ENCODE measurements at places on chromosomes 11 and 22. TPM values are rescaled to one million over a fixed set of nuclear protein-coding genes. Genes with fewer than 3 reads are reported as not detected.

DNA sequence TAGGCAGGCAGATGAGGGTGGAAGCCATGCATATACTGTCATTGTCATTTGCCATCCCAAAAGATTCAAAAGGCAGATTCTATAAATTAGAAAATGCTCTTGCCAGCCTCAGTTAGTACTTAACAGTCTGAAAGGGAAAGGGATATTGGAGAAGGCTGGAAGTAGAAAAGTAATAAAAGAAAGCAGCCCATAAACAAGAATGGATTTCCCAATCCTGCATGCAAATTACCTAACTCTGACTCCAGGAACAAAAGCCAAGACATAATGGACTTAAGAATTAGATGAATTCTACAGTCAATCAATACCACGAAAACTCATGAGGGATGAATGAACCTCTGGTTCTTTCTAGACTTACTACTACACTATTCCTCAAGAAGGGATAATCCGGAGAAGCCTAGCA is 5.9 kb downstream of the PAK1 start:
- no peak for DNase-seq

Gene MRPL23
- 73.0 TPM for total RNA-seq

GRCh38 chr22:27185099-27185709 is 527.8 kb downstream of the MIAT start:
- DNase-seq, result no peak

- DNase-seq, result no peak
Measured at GRCh38 chr11:113664069-113664980, 41.8 kb downstream of the TMPRSS5 start.

- no peak for DNase-seq
Measured at GRCh38 chr11:106681435-106681834, 336.8 kb downstream of the GUCY1A2 start.

DNA sequence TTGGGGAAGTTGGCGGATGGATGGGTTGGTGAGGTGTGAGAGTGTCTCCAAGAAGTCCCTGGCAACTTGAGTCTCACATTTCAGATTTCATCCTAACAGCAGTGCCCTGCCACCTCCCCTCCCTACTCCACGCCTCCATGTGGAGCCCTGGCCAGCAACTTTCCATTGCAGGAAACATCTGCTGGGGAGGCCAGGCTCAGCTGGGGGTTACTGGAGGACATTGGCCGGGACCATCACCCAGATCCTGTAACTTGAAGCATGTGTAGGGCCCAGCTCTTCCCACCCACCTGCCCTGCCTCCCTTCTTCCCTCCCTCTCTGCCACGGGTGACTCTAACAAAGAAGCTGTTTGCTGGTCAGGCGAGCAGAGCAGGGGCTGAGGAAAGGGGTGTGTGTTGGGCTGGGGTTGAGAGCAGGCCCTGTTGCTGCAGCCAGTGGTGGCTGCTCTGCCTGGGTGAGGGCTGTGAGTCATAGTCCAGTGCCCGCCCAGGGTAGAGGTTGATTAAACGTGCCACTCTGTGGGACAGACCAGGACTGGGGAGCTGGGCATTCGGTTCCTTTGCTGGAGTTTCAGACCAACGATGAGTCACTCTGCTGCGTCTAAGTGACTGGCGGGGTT is 64.0 kb downstream of the SCN3B start:
- no peak for DNase-seq

- no peak for DNase-seq
Measured at GRCh38 chr11:102850973-102851745, 7.8 kb upstream of the MMP3 start.

Gene LYVE1
- total RNA-seq, result 0.32 TPM

DNA sequence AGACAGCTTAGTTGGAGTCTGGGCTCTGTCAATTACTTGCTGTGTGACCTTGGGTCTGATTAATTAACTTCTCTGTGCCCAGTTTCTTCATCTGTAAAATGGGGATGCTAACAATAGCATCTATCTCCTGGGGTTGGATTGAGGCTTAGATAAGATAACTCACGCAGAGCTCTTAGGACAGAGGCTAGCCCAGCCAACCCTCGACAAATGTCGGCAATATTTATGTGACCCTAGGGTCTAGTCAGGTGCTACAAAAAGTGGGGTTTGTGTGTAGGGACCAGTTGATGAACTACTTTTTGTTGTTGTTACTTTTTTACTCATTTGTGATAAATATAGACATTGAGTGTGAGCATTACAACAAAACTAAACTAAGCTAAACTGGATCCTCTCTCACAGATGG is 22.4 kb downstream of the SYT13 start:
- no peak for DNase-seq

Gene VSIG10L2
- not detected for total RNA-seq

Gene OR51E2
- total RNA-seq, result not detected

Gene EXPH5
- 9.2 TPM for total RNA-seq

GRCh38 chr11:19924311-19924710 is 211.7 kb downstream of the NAV2 start:
- DNase-seq, result no peak

- DNase-seq, result no peak
Measured at GRCh38 chr11:12269104-12269441, 108.3 kb upstream of the PARVA start.

Gene SCGB2A2
- not detected for total RNA-seq

Gene MMP3
- not detected for total RNA-seq

- no peak for DNase-seq
Measured at GRCh38 chr11:87849216-87849615, 326.0 kb downstream of the RAB38 start.

- no peak for DNase-seq
Measured at GRCh38 chr11:120236169-120237107, 3.5 kb upstream of the POU2F3 start.

DNA sequence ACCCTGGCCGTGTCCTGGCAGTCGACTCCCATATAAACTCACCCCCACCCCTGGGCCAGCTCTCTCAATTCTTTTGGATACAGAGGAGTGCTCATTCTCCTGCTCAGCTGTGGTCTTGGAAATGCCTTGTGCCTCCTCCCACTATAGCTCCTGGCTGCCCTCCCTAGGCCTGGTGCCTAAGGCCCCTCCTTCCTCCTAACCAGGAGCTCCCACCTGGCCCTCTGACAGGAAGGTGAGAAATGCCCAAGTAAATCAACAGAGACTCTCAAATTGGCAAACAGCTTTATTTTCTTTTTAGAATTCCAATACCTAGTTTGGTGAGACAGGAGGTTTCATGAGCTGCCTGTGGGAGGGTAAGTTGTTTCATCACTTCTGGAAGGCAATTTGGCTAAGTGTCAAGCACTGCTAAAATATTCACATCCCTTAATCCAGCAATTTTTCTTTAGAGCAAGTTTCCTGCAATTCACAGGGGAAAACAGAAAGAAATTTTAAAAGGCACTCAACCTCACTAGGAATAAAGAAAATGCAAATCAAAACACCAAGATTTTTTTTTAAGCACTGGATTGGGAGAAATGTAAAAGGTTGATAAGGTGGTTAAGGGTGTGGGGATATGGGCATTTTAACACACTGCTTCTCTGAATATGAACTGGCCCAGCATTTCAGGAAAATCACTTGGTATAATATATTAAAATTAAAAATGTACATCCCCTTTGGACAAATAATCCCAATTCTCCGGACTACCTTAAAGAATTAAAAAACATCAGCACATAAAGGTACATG is 209.7 kb upstream of the ARHGAP20 start:
- peak; percentile 13 for DNase-seq

- DNase-seq, result no peak
Measured at GRCh38 chr11:68074584-68075352, 35.9 kb downstream of the TCIRG1 start.

GRCh38 chr11:34609850-34610249 is 11.0 kb upstream of the EHF start:
- no peak for DNase-seq

Gene ABCG4
- 4.4 TPM for total RNA-seq

GRCh38 chr22:38468443-38469305 is 778 bp downstream of the KDELR3 start:
- peak; percentile 44 for DNase-seq

GRCh38 chr11:46977038-46977813 is 40.7 kb downstream of the CSTPP1 start:
- peak; percentile 33 for DNase-seq

- DNase-seq, result no peak
Measured at GRCh38 chr22:49717322-49717919, 110.3 kb downstream of the BRD1 start.

GRCh38 chr22:19824926-19825339 is 29.7 kb downstream of the GNB1L start:
- DNase-seq, result no peak

Gene ROBO4
- 0.13 TPM for total RNA-seq

DNA sequence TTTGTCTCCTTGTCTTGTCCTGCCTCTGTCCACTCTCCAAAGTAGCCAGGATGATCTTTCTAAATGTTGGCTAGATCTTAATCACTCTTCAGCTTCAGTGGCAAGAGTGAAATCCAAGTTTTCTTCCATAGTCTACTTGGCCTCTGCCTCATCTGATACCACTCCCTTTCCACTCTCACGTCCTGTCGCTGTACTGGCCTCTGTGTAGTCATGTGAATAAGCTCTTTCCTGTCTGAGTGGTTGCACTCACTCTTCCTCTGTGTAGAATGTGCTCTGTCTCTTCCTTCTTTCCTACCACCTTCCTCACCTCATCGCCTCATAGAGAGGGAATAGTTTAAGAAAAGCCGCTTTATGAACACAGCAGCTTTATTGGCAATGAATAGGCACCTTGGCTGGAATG is 86.5 kb downstream of the WNT11 start:
- no peak for DNase-seq

Data from WTC11 (cell line).